ENCODE measurements at places on chromosomes 5 and 9.

- DNase-seq: no peak
Measured at GRCh38 chr9:126489581-126490213, 124.0 kb upstream of the LMX1B start.

- DNase-seq: no peak
Measured at GRCh38 chr9:93431539-93432105, 19.9 kb upstream of the FAM120A start.

DNA sequence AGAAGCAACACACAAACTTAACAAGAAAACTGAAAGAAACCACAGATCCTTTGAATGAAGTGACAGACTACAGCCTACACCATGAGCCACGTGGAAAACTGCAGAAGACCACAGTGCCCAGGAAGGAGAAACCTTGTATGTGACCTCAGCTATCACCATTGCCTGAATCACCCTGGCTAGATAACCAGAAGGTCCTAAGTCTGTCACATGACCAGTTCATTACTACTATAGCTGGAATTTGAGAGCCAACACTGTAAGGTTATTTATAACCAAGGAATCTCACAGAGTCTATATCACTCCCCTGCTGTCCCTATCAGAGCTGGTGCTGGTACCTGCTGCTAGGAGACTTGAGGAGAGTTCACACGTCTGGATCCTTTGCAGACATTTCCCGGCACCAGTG lies 90.3 kb upstream of the FBXL17 start:
- no peak for DNase-seq

DNA sequence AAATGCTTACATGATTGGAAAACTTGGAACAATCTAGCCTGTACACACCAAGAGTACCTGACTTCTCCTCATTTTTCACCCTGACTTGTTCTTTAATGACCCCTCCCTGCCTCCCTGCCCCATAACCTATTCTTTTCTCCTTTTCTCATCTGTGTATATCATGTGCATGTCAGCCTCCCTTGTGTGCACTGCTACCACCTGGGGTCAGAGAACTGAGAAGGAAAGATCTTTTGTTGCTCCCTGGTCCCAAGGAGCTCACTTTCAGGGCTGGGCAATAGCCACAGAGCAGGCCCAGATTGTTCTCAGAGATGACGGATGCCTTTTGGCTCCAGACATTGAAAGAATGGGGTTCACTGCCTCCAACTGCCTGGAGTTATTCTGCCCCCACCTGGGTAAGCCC lies 5.1 kb downstream of the MAP1B start:
- DNase-seq: no peak

- no peak for DNase-seq
Measured at GRCh38 chr9:89866701-89867100, 261.9 kb downstream of the GADD45G start.

- no peak for DNase-seq
Measured at GRCh38 chr9:127119320-127119709, 3.1 kb downstream of the ANGPTL2 start.

DNA sequence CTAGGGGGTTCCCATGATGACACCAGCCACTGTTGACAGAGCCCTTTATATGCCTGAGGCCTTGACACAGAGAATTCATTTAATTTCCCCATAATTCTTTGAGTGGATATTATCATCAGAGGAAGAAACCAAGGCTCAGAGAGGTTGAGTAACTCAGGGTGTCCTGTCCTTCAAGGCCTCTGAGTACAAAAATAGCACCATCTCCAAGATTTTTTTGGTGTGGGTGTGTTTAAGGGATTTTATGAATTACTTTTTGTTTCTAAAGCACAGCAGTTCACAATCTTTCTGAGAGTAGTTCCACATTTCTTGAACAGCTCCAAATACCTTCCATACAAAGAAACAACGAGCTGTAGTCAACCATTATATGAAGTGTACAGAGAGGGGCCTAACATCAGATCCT lies 6.2 kb upstream of the GSN start:
- no peak for DNase-seq

GRCh38 chr9:101201630-101202029 lies 173.1 kb downstream of the PLPPR1 start:
- DNase-seq: no peak

DNA sequence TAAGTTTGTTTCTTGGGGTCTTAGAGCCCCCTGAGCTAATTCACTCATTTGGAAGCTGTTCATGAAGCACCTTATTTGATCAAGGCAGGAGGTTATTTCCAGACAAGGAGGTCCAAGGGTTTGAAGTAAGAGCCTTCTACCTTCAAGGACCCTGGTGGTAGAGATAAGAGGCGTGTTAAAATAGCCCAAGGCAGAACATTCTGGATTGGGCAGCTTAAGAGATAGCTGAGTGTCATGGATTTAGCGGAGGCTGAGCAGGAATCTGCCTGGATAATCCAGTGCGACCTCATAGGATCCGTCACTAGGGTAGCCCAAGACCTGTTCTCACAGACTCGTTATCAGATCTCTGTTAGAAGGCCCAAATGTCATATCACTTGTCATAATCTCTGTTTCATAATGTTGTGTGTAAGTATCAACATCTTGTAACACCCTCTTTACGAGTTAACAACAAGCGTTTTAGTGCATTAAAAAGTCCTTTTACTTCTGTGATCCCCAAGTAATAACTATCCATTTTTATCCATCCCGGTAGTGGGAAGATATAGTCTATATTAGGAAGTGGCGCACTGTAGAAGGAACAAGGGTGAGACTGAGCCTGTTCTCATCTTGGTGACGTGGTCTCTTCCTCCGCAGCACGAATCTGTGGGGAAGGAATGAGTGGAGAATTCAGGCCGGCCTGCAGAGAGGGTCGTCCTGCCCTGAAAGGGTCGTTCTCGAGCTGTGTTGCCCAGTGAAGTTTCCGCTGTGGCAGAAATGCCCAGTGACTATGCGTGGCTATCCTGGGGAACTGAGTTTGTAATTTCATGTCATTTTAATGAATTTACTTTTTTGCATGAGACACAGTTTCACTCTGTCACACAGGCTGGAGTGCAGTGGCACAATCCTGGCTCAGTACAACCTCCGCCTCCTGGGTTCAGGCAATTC lies 28.8 kb downstream of the SLC25A25 start:
- DNase-seq: no peak

- no peak for DNase-seq
Measured at GRCh38 chr5:35644543-35644942, 26.9 kb downstream of the SPEF2 start.

DNA sequence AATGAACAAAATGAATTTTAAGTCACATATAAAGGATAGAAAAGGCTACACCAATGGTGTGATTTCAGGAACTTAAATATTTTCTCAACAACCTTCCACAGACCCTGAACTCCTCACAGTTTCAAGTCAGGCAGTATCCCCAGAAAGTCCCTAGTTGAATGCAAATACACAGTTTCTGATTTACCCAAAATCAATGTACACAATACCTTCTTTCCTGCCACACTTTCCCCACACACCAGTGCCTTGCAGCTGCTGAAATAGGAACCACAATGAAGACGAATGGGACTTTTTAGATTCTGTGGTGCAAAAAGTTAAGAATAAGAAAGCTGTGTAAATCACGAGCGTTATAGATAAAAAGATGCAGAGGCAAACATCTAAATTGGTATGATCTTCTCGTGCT lies 552.4 kb upstream of the MEF2C start:
- DNase-seq: no peak

GRCh38 chr5:55877655-55878054 lies 26.5 kb downstream of the IL31RA start:
- no peak for DNase-seq

DNA sequence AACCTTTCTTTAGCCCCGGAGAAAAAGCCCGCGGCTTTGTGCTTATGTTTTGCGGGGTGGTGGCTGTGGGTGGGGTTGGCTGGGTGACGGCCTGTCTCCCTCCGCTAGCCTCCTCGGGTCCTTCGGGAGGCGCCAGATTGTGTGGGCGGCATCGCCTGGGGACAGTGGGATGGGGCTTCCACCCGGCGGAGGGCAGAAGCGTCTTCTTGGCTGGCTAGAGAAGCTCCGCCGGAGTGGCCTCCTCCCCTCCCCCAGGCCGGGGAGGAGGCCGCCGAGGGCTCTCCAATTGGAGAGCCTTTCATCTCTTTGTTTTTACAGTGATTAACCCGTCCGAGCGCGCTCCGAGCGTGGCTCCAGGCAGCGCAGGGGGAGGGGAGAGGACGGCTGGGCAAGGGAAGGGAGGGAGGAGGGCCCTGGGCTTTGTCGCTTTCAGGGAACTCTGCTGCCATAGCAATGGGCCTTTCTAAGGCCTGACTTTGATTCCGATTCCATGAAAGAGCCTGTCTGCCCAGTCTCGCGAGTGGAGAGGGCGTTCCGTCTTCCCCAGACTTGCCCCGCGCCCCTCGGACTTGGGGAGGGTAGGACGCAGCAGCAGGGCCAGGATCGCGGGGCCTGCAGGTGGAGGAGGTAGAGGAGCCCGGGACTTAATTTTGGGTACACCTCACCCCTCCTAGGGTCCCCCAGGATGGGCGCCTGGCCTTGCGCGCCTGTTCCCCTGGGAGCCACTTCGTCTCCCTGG lies 36.7 kb upstream of the TIFAB start:
- peak; percentile 14 for DNase-seq

DNA sequence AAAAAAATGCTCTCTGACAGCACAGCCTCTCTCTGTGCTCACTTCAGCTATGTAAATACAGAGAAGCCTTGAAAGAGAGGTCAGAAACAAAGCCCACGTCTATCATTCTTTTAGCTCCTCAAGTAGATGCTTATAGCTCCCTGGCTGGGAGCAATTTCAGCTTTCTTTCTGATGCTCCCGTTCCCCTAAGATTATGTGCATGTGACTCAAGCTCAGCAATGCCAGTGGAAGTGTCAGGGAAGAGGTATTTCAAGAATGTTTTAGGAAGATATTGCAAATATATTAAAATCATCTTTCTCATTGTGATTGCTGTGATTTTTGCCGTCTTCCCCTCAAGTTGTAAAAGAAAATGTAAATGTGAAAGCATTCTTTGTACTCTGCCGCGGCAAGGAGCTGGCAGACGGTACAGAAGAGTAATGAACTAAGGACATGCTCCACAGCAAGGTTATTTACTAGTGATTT lies 1353.7 kb upstream of the ACO1 start:
- peak; percentile 69 for DNase-seq

GRCh38 chr9:104293877-104294276 lies 199.8 kb downstream of the SMC2 start:
- no peak for DNase-seq

GRCh38 chr5:17230191-17230590 lies 12.8 kb downstream of the BASP1 start:
- DNase-seq: no peak

GRCh38 chr5:62385816-62386400 lies 17.8 kb downstream of the DIMT1 start:
- DNase-seq: no peak

GRCh38 chr9:72428329-72428728 lies 63.3 kb upstream of the ZFAND5 start:
- no peak for DNase-seq

- DNase-seq: no peak
Measured at GRCh38 chr5:115260248-115260647, 2.4 kb downstream of the PGGT1B start.

- DNase-seq: no peak
Measured at GRCh38 chr5:42756606-42757601, at the start of gene CCDC152. Gene CCDC152 (plus strand): TSS chr5:42756818. CDS start chr5:42759122, 2,304 bp downstream.

DNA sequence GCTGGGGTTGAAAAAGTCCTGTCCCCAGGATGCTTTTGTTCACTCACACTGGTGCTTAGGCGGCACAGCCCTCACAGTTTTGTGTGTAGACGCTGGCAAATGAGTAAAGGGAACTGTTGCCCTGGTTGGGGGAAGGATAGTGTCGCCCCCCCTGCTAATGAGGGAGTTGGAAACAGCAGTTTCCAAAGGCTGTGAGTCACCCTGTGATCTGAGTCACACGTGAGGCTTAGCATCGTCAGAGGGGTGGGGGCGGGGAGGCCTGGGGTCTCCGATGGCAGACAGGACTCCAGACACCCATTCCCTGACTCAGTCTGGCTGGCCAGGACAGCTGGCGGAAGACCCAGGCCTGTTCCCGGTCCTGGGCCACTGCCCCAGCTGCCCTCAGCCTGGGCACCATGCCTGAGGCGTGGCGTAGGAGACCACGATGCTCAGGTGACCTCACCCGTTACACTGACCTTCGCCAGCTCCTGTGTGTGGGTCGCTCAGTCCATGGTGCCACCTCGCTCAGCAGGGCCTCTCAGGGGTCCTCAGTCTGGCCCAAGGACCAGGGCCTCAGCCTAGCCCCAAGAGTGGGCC lies 2.9 kb downstream of the DNAJB5 start:
- DNase-seq: no peak

DNA sequence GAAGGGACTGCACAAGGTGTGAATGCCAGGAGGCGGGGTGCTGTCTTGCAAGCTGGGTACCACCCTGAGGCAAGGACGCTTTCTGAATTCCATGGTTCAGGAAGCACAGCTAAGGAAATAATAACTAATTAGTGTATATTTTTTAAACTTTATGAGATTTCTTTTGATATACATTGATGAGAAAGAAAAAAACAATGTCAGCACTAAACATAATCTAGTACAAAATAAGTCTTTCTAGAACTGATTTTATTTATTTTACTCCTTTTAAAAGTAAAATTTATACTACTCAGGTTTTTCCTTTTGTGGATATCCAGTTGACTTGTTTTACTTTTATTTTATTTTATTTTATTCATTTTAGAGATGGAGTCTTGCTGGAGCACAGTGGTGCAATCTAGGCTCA lies 3.6 kb downstream of the DNAJC21 start:
- DNase-seq: no peak

DNA sequence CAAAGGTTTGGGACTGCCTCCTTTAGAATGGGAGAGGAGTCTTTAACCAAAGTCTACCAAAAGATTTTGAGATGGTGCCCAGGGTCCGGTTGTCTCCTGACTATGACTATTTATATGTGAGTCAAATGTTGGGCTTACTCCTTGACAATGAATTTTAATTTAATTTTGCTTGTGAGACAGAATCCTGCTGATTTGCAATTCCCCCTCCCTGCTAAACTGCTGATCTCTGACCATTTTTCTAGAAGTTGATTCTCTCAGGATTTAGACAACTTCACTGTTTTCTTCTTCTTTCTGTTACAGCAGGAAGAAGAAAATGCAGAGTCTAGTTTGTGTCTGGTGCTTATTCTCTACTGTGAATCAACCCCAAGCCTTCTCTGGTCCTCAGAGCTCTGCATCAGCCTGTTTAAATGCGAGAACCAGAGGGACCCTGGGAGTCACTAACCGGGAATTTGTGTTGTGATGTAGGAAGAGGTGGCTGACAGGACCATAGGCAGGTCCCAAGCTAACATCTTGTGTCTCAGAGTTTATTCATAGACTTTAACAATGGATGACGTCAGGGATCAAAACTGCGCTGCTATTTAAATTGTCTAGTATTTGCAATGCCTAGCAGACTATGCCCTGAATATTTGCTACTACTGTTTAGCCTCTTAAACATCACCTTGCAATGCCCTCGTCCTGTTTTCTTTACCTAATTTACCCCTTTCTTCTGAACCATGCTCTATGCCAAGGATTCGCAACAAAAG lies 124.0 kb upstream of the TAF11L2 start:
- DNase-seq: no peak

GRCh38 chr5:109692852-109693251 lies 3.1 kb downstream of the MAN2A1 start:
- DNase-seq: no peak

DNA sequence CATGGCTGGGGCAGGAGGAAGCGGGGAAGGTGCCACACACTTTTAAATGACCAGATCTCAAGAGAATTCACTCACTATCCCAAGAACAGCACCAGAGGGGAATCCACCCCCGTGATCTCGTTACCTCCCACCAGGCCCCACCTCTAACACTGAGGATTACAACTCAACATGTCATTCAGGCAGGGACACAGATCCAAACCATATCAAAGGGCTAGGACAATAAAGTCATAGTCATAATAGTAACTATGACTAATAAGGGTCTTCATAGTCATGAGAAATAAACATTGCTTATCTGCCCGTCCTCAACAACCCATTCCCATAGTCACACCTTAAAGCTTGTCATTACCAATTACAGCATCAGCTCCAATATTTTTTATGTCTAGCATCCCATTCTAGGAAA lies 65.3 kb upstream of the SMC2 start:
- DNase-seq: no peak
